Activated T-helper 1 cell treated with Interleukin-2 at 50 U/mL for 16 hours (primary cell): ENCODE measurements at places on chromosomes 1 and 21.

- no peak for DNase-seq
Measured at GRCh38 chr1:52022133-52022532, 11.5 kb downstream of the KTI12 start.

DNA sequence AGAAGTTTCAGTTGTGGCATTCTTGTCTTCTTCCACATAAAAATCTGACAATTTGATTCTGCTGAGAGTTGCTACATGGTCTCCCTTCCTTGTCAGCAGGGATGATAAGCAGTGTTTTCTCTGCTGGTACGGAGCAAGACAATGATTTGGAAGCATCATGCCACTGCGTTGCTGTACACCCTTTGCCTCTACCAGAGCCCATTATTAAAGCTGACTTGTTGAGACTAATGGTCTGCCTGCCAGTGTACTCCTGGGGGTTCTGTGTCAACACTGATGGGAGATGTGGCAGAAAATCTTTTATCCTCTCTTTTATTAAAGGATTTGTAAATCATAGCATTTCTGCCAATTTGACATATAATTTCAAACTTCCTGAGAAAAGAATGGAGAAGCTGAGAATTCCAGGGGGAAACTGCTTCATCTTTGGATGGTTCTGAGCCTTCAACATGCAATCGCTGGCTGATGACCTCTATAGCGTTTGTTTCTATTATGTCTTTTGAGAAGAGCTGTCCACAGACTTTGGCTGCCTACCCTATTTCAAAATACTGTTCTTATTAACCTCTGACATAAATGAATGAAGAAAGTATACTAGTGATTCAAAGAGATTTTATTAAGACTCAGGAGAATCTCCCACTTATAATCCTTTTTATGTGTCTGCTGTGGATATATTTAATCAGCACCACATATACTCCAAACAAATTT, 47.9 kb upstream of the DYNLT5 start:
- DNase-seq = no peak

DNA sequence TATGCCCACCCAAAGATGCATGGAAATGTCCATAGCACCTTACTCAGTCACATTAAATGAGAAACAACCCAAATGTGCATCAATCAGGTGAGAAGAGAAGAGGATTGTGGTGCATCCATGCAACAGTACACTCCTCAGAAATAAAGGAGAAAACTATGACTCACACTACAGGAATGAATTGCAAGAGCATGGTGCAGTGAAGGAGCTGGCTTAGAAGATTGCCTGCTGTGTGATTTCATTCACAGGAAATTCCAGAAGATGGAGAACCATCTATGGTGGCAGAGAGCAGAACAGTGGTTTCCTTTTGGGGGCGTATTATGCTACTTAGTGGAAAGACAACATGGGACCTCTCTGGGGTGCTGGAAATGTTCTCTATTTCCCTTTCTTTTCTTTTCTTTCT, 278.6 kb upstream of the AJAP1 start:
- no peak for DNase-seq

GRCh38 chr1:198674009-198674408, 35.2 kb downstream of the PTPRC start:
- no peak for DNase-seq

GRCh38 chr21:36796070-36796469, 97.2 kb downstream of the SIM2 start:
- DNase-seq = no peak

DNA sequence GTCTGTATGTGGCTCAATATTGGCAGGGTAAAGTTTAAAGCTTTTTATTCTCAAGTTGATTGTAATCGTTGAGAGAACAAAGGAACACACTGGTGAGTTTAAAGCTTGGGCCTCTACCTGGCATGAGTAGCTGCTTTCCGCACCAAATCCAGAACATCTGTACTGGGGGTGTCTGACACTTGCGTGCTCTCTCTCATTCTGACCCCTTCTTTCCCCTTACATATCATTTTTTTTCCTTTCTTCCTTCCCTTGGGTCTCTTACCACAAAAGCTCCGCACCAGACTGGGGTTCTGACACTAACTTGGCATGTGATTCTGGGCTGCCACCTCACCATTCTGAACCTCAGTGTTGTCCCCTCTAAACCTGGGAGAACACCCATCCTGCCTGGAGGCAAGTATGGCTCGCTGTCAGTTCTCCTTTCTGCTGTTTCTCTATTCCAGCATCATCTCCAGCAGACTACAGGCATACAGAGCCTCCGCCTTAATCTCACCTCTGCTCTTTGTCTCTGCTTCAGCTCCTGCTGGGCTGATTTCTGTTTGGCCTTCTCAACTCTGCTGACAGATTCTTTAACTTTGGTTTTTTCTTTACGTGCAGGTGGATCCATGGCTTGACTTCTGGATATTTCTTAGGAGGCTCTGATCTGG, 859 bp upstream of the ERMAP start:
- no peak for DNase-seq

DNA sequence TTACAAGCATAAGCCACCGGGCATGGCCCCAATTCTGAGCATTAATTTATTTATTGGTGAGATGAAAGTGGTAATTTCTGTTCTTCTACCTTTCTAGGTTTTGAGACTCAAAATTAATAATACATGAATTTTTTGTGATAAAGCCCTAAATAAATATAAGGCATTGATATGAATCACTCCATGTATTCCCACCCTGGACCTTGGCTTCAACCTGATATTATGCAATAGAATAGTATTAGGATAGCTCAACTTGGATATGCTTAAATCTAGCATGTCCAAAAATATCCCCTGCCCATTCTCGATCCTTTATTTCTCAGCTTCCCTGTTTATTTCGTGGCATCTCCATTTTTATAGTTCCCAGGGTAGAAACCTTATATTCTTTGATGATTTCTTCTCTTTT, 2.5 kb downstream of the AGL start:
- no peak for DNase-seq

DNA sequence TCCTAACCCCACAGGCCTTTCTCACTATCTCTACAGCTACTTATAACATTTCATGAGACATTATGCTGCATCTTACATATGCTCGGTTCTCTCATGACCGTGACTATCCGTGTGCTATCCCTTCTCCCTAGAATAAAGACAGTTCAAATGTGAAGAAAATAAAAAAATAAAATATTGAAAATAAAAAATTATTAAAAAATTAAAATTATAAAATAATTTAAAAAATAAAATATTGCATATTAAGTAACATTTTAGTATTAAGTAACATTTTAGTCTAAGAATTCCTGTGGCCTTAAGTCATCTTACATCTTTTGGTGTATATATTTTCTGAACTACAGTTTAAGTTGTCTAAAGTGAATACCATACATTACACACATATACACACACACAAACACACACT, 415.5 kb downstream of the DPYD start:
- DNase-seq = no peak

DNA sequence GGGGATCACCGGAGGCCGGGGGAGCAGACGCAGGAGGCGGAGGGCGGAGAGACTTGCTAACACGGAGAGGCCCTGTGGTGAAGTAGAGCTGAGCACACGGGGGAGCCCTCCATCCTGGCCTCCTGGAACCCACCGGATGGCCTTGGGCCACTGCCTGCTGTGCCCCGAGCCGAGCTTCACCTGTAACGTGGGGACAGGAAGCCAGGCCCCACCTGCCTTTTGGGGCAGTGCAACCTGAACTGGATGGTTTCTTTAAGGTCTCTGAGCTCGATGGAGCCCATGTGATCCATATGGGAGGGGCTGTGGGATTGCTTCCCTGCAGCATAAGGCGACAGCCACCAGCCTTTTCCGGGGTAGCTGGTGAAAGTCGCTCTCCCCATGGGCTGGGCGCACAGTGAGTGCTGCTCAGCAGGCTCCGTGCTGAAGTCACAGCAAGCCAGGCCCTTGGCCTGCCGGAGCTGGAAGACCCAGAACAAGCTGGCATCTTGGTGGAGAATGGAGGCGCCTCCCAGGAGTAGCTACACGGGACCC, 35.8 kb downstream of the TFF3 start:
- no peak for DNase-seq

DNA sequence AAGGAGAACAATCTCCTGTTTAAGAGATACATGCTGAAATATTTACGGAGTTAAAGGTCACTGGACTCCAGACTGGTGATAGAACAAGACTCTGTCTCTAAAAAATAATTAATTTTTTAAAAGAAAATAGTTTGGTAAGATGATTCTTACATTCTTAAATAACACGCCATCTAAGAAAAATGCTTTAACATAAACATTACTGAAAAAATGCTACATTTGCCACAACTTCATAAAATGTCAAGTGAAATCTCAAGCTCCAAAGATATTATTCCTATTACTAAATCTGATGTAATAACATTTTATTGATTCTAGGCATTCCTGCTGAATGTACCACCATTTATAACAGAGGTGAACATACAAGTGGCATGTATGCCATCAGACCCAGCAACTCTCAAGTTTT, 4.1 kb downstream of the ANGPTL3 start:
- DNase-seq = no peak

DNA sequence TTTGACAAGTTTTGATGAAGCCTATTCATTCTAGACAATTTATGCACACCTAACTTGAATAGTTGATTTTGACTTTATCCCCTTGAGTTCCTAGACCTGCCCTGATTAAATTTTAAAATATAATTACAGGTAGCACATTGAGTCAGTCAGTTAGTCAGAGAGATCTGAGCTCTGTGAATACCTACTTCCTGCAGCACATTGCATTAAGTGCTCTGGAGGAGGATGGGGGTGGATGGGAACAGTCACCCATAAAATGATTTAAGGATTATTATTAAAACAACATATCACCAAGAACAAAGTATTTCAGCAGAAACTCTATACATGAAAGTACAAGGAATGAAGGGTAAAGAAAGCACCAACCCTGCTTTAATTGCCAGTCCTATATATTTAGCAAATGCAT, 11.8 kb upstream of the RPF1 start:
- no peak for DNase-seq

- DNase-seq = no peak
Measured at GRCh38 chr1:204697893-204698292, 12.4 kb upstream of the LRRN2 start.

GRCh38 chr1:58576325-58576726, 726 bp downstream of the TACSTD2 start:
- no peak for DNase-seq
